ENCODE measurements at places on chromosomes 7 and 10. TPM values are rescaled to one million over a fixed set of nuclear protein-coding genes. Genes with fewer than 3 reads are reported as not detected.

- no peak for DNase-seq
These were observed 3.2 kb downstream of the HTRA1 start for GRCh38 chr10:122464586-122464985.

- no peak for DNase-seq
These were observed 172.6 kb upstream of the SP8 start for GRCh38 chr7:20959281-20959680.

GRCh38 chr10:83539528-83540308, 599.6 kb upstream of the GHITM start:
- DNase-seq = peak; percentile 91

DNA sequence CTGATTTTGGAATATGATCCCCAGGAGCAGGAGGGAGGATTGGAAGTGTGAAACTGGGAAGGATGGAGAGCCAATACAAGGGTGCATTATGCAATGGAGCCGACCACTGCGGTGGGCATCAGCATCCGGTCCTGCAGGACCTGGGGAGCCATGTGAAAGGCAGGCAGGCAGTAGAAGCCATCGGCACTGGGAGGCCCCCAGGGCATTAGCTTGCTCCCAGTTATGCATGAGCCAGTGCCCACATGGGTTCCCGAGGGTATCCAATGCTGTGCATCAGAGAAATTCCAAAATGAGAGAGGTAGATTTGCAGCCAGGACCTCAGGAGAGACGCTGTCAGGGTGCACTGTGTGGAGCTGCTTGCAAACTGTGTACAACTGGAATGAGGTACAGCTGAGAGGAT, 8.7 kb upstream of the KCP start:
- no peak for DNase-seq

- DNase-seq = no peak
These were observed 6.5 kb downstream of the SAMD8 start for GRCh38 chr10:75117995-75118394.

GRCh38 chr10:9060314-9060713, 1005.8 kb downstream of the GATA3 start:
- no peak for DNase-seq

- no peak for DNase-seq
These were observed 223.1 kb upstream of the KLF14 start for GRCh38 chr7:130957137-130957513.

DNA sequence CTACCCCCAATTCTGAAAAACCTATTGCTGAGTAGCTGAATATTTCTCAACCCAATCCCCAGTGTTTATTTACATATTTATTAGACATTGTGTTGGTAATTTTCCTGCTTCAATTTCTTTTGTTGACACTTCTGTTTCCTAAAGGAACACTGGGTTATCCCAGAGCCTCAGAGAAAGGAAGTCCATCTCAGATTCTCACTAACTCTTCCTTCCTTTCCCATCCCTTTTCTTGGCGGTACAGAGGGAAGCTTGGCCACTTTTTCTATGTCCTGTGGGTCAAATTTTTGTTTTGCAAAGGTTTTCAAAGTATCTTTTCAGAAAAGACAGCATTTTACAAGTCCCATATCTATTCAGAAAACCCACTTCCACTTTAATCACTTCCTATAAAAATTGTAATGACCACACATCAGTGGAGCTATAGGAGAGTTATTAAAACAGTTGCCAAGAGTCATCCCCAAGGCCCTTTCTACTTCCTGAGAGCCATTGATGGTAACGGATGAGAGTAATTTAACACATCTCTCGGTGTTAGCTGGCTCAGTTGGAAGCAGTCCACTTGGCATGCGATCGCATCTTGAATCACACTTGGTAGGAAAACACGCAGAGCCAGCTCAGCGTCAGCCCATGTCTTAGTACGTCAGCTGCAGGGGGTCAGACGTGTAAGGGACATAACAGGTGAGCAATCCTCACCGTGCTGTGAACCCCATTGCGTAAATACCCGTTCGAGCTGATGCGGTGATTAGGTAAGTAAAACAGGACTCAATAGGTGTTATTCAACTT, 231.1 kb upstream of the ADARB2 start:
- no peak for DNase-seq

GRCh38 chr7:80464211-80464610, 47.7 kb downstream of the GNAT3 start:
- DNase-seq = no peak

DNA sequence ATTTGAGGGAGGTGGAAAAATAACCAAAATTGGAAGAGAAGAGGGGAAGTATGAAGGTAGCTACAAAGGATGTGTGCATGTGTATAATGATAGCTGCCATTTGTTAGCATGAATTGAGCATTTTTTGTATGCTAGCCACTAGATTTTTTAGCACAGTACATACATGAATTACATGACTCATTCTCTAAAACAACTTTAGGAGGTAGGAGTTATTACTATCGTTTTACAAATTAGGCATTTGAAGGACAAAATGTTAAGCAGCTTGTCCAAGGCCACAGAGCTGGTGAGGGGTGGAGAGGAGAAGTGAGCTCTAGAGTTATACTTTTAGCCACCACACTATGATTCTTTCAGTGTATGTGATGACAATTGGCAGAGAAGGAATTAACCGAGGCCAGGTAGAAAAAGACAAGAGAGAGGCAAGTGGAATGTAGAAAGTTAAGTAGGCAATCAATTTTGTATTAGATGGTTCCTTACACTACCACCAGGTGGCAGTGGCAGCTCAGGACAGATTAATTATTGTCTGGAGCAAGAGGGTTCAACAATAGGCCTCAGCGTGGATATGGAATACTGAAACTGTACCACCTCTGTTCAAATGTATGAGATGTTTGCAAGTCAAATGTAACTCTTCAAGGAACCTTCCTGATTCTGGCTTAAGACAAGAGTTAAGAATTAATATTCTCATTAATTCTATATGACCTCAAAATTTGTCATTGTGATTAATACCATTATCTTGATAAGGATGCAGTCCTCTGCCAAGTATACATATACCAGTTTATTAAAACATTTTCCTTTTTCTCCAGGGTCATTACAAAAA, 128.0 kb downstream of the MBL2 start:
- DNase-seq = no peak

The GPR26 gene
- not detected for total RNA-seq

The IL2RA gene
- total RNA-seq = 1.3 TPM

The LRRC18 gene
- not detected for total RNA-seq

The PILRA gene
- total RNA-seq = 4.8 TPM
